Muscle of back (tissue), 13 donors: ENCODE measurements at places on chromosomes 3 and 15. TPM values are rescaled to one million over a fixed set of nuclear protein-coding genes. Genes with fewer than 3 reads are reported as not detected.

Gene EPHB3
- 31.4 TPM for polyA plus RNA-seq

DNA sequence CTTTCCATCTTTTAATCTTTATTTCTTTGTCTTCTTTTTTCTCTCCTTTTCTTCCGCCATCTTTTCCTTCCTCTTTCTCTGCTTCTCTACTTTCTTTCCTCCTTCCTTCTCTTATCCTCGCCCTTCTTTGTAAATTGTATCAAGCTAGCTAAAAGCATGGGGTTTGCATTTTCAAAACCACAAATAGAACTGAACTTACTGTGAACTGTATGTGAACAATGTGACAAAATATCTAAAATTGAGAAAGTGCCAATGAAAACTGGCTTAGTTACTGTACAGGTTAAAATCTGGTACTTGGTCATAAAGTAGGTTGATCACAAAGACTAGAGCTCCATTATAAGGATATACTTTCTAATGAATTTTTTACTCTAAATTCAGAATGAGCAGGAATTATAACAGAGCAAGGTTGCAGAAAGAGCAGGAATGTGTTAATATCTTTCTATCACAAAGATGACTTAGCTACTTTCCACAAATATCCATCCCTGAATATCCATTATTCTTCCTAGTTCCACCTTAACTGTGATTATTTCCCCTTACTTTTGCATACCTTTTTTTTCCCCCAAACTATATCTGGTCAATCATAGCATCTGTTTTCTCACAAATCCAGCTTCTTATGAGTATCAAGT is 122.4 kb downstream of the LSAMP start:
- DNase-seq, result no peak

DNA sequence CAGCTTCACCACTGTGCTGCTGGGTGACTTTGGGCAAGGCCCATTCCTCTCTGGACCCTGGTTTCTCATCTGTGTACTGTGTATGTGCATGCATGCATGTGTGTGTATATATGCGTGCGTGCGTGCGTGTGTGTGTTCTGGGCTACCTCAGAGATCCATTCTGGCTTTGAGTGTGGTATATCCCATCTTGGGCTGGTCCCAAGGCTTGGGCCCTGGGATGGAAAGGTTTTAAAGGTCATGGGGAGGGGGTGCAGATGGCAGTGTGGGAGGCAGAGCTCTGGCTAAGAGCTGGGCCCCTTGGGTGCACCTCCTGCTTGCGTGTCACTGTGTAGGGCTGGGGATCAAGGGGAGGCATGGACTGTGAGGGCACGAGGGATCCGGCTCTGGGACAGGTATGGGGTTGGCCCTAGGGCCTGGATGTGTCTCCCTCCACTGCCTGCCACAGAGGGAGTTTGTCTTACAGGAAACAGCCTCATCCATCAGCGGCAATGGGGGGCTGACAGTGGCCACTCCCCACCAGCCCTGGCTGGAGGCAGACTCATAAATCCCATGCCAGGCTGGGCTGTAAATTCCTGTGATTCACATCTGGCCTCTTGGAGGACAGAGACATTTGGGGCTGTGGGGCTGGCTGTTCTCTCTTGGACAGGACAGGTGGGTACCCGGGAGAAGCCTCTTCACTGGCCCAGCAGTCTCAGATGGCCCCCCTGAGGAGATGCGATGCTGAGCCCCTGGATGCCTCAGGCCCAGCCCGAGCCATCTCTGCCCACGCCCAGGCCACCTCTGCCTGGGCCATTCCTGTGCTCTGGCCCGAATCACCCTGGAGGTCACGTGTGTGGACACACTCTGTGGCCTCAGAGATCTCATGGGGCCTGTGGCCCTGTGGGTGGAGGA is 21.4 kb upstream of the CSPG4 start:
- DNase-seq, result peak; percentile 7

- DNase-seq, result no peak
Measured at GRCh38 chr15:31173790-31174450, 72.4 kb upstream of the TRPM1 start.

DNA sequence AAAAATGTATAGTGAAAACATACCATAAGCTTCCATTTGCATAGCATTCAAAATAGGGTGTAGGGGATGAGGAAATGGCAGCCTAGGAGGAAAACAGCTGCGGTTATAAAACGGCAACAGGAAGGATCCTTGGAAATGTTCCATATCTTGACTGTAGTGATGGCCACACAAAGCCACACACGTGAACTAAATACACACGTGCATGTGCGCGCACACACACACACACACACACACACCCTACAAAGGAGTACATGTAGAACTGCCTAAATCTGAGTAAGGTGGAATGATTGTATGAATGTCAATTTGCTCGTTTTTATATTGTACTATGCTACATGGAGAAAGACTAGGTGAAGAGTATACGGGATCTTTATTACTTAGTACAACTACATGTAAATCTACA is 3.9 kb upstream of the IREB2 start:
- no peak for DNase-seq
